Lung (tissue), 17 donors: ENCODE measurements at places on chromosomes 6 and 20. TPM values are rescaled to one million over a fixed set of nuclear protein-coding genes. Genes with fewer than 3 reads are reported as not detected.

DNA sequence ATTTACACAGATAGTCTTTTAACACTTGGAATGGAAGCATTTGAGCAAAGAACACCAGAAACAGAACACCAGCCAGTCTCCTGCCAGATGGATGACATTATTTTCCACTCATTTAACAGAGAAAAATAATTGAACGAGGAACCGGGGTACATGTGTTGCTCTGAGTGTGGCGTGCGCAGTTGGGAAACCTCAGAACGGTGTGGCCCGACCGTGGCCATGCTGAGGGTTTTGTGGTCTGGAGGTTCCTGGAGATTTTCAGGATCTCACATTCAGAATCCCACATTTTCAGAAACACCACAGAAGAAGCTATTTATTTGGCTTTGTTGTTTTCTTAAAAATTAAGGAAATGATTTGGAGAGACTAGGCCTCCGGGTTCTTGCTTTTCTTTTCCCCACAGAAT, 126.9 kb upstream of the QKI start:
- DNase-seq = no peak

- no peak for DNase-seq
Observed at GRCh38 chr6:163036160-163036645, 308.4 kb downstream of the PACRG start.

- DNase-seq = peak; percentile 64
Observed at GRCh38 chr6:163667372-163668060, 253.0 kb downstream of the QKI start.

GRCh38 chr6:137862419-137863090, 4.5 kb upstream of the TNFAIP3 start:
- no peak for DNase-seq

GRCh38 chr20:24663496-24663895, 194.1 kb downstream of the SYNDIG1 start:
- DNase-seq = no peak

GRCh38 chr6:75081921-75082320, 123.9 kb downstream of the COL12A1 start:
- no peak for DNase-seq

GRCh38 chr6:28053584-28053983, 26.8 kb upstream of the ZNF165 start:
- DNase-seq = no peak

- DNase-seq = no peak
Observed at GRCh38 chr20:49207076-49207475, 12.1 kb upstream of the DDX27 start.

GRCh38 chr20:327186-328026, 2.1 kb downstream of the SOX12 start:
- DNase-seq = peak; percentile 96

GRCh38 chr6:105263685-105264610, 84.1 kb upstream of the POPDC3 start:
- no peak for DNase-seq

DNA sequence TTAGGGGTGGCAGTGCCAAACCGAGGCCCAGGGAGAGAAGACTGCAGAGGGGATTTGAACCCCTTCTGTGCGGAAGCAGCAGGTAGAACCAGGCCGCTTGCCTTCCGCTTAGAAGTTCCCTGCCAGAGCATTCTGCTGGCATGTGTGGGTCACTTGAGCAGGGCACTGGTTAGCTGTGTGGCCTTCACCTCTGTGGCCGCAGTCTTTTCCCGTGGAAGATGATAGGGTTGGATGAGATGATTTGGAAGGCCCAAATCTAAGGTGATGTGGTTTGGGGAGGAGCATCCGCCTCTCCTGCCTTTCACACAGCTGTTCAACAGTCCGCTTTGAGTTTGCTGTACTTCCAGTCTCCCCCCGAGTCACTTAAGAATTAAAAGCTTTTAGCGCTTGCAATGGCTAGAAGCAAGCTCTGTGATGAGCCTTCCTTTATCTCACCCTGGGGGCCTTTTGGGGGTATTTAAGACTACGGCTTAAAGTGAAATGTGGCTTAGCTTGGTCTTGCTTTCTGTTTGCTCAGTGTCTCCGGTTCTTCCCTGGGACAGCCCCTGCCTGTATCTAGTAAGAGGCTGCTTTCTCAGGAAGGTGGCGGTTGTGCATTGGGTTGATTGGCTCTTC, 743 bp downstream of the CMTR1 start:
- DNase-seq = no peak

DNA sequence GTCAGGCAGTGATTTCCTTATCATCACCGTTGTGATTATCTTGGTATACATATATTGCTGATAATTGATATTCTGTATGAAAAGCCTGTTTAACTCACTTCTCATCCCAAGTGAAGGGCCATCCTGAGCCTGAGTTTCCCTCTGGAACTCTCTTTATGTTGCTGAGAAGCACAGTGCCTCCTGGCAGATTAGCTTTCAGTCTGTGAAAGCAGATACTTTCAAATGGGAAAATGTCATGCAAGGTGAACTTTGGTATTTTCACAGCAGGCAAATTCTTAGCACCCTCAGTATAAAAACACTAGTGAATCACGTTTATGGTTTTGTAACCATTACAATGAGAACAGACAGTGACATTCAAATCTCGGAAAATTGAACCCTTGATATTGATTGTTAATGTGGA, 151.6 kb downstream of the PRIM2 start:
- DNase-seq = no peak

GRCh38 chr20:53021934-53022333, 49.8 kb downstream of the TSHZ2 start:
- no peak for DNase-seq

- DNase-seq = no peak
Observed at GRCh38 chr6:68572975-68573374, 62.1 kb upstream of the ADGRB3 start.

Gene PPP1R3D
- 11.8 TPM for total RNA-seq

Gene PBOV1
- total RNA-seq = not detected

Gene LRRC73
- total RNA-seq = 2.0 TPM

Gene SIRPB1
- total RNA-seq = 1.2 TPM

Gene EFCAB8
- total RNA-seq = 0.83 TPM

Gene BANF2
- not detected for total RNA-seq
